ENCODE measurements at places on chromosomes 5 and 9.

GRCh38 chr5:10624679-10625078 lies 60.8 kb downstream of the ANKRD33B start:
- DNase-seq, result no peak

DNA sequence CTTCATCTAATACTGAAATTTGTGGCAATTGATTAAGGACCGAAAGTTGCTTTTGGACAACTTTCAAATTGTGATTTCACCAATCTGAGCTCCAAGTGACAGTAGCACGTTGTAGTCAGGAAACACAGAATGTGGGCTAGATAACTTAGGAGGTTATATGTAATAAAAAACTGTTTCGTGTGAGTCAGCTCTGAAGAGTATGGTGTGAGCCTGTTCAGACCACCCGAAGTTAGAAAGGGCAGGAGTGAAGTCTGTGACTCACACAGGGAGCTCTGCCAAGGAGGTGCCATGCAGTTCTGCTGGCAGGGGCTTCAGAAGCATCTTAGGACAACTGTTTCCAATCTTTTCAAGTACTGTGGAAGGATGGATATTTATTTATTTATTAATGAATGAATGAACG lies 16.4 kb upstream of the ZBTB34 start:
- DNase-seq, result no peak

- DNase-seq, result no peak
Measured at GRCh38 chr5:79954620-79955019, 36.4 kb downstream of the MTX3 start.

GRCh38 chr5:373710-374602 lies 52.4 kb downstream of the AHRR start:
- DNase-seq, result peak; percentile 88

DNA sequence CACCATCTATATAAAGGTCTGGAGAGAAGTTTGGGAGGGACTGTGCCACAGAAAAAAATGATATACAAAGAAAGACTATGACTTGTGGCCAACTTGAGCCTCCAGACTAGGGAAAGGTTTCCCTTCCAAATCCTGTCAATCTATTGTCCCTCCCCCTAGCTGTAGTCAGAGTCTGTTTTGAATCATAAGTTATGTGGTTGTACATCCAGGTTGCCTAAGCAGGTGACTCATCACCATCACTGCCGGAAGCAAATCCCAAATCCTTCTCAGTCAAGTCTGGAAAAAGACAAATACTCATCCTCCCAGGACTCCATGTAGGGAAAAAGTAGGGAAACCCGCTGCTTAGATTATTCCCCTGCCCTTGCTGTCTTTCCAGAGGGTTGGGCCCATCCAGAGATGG lies 235.7 kb downstream of the CDK5RAP2 start:
- no peak for DNase-seq

DNA sequence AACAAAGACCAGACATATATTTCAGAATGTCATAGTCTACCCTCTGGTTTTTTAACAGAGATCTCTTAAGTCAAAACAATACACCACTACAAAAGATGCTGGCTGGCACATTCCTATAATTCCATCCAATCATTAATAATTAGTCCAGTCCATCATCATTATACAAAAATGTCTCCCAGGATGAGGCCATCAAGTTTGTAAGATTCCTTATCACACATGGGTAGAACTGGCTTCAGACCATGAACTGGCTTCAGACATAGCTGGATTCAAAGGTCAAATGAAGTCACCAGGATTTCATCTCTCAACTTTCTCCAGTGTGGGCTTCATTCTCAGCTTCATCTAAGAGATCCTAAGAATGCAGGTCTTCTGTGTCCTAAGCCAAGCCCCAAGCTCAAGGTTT lies 147.1 kb downstream of the ENC1 start:
- DNase-seq, result no peak

Data from stimulated activated CD4-positive, alpha-beta T cell treated with anti-CD3 and anti-CD28 coated beads, Interleukin-4, amount 100 ng/mL, for 1 hour (primary cell).